ENCODE measurements at places on chromosomes 5 and 9. TPM values are rescaled to one million over a fixed set of nuclear protein-coding genes. Genes with fewer than 3 reads are reported as not detected.
A peak's percentile ranks its signal among the peaks of the same experiment; 100 is the strongest.

The TAF1L gene
- not detected for total RNA-seq

DNA sequence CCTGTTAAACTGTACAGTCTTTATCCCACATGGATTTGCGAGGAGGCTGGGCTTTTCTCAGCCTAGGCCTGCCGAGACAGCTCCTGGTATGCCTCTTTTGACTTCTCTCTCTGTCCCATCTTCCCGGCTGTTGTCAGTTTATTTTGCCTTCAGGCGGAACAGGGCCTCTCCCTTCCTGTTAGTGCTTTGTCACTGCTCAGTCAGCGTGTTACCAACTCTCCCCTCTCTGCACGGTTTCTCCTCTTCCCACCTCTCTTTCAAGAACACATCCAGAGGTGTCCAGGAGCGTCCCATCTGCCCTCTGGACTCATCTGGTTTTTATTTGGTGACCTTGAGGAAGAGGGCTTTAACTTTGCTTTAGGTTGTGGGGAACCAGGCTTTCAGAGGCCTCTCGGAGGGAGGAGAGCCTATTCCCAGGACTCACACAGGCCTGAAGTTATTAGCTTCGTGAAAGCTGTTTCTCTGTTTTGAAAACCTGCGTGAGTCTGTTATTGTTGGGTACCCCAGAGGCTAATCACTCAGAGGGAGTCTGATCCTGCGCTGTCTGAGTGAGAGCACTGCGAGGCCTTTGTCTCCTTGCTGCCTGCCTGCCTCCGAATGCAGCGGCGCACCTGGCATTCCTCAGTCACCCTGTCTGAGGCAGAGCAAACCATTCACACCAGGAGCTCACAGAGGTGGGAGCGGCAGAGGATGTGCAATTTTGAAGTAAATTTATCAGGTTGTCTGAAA, 234.4 kb upstream of the MPDZ start:
- no peaks in the 10 kb centered on the region for H3K4me1 ChIP-seq
- H3K27ac ChIP-seq = no peak overlapping the region
- H3K4me3 ChIP-seq = no peak overlapping the region
- DNase-seq = no peak
- H3K27me3 ChIP-seq = no peaks in the 10 kb centered on the region

- peaks cover 2% of the 10 kb centered on the region for H3K27me3 ChIP-seq
- H3K4me1 ChIP-seq = no peaks in the 10 kb centered on the region
- no peak overlapping the region for H3K4me3 ChIP-seq
Measured at GRCh38 chr9:107390778-107391177, 98.8 kb downstream of the KLF4 start.

- peaks cover 47% of the 10 kb centered on the region for H3K4me1 ChIP-seq
- peak overlapping the region; percentile 13 for H3K4me3 ChIP-seq
- peak overlapping the region; percentile 77 for H3K27ac ChIP-seq
- no peaks in the 10 kb centered on the region for H3K27me3 ChIP-seq
- no peak for DNase-seq
Measured at GRCh38 chr5:80867233-80867632, 92.9 kb upstream of the RASGRF2 start.

DNA sequence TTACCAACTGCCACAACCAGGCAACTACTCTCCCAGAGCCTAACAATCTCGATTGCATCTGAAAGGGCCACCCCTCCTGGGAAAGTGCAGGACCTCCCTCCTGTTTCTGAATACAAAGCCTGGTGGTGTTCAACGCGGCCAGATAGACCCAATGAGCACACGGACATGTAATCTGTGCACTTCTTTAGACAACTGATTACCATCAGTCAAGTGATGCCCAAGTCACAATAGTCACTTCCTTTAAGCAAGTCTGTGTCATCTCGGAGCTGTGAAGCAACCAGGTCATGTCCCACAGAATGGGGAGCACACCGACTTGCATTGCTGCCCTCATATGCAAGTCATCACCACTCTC, 739 bp downstream of the C9orf72 start:
- H3K36me3 ChIP-seq = peaks cover 8% of the 10 kb centered on the region
- DNase-seq = no peak
- H3K4me3 ChIP-seq = peak overlapping the region; percentile 88
- peak overlapping the region; percentile 98 for H3K27ac ChIP-seq
- peaks cover 27% of the 10 kb centered on the region for H3K4me1 ChIP-seq
- H3K27me3 ChIP-seq = peaks cover 7% of the 10 kb centered on the region

All from activated CD4-positive, alpha-beta T cell treated with anti-CD3 and anti-CD28 coated beads, Interleukin-2, amount 10 ng/mL, durations not matched to agents 24 days and 14 days (primary cell).